Stimulated activated naive CD4-positive, alpha-beta T cell treated with Interleukin-2 at 50 U/mL for 16 hours (primary cell): ENCODE measurements at places on chromosomes 7 and 10.

GRCh38 chr10:33412241-33412640 lies 77.8 kb upstream of the NRP1 start:
- DNase-seq: no peak

DNA sequence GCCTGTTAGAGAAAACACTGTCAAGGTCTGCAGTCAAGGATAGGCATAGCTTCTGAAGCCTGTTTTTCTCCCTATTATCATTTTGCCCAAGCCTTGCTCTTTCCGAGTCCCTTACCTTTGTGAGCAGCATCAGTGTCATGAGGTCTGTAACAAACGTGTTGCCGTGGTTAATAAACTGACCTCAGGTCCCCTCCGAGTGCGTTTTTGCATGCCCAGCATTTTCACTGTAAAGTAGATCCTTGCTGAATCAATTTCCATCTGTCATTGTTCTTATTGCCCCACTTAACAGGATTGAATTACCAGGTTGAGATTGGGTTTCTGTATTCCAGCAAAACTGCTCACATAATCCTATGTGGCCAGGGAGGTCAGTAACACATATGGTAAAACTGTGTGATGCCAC lies 110.3 kb downstream of the ZNF248 start:
- no peak for DNase-seq

- DNase-seq: no peak
Measured at GRCh38 chr7:81769891-81770727, at the start of gene HGF. Gene HGF, minus strand, starts transcription at chr7:81770047. Its CDS starts 76 bp downstream, at chr7:81769971.

GRCh38 chr7:111668711-111669110 lies 106.4 kb upstream of the IMMP2L start:
- DNase-seq: no peak

GRCh38 chr7:36644625-36645422 lies 79.5 kb downstream of the AOAH start:
- DNase-seq: no peak

- DNase-seq: no peak
Measured at GRCh38 chr10:125554016-125554703, 128.8 kb downstream of the TEX36 start.
